ENCODE measurements at places on chromosomes 7 and 10.

- DNase-seq, result no peak
Measured at GRCh38 chr7:73437091-73437490, 3.5 kb downstream of the FZD9 start.

DNA sequence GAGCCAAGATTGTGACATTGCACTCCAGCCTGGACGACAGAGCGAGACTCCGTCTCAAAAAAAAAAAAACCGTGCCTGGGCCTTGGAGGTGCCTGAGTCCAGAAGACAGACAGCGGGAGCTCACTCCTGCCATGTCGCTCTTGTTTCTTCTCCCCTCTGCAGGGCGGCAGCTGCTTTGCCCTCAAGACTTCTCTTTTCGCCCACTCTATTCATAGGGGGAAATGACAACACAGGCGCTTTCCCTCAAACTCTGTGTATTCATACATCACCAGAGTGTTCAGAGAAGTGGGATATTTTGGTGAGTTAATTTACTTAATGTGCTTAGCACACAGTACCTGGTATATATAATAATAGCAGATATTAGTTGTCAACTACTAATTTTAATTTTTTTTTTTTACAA, 44.5 kb downstream of the FOXK1 start:
- no peak for DNase-seq

DNA sequence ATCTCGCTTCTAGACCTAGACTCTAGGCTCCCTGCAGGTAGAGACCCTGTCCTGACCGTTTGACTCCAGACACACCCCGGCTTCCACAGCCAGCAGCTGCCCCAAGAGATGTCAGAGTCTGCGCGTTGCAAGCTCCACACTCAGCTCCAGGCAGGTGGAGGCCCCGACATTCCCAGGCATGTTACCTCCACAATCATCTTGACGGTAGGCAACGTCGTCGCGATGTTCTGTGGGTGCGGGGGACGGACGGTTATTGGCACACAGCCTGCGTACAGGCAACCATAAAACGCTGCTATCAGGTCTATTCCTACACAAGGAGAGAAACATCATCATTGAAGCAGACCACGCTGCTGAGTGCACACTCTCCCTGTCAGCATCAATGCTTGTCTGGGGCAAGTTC, 213.2 kb downstream of the ZMYND11 start:
- DNase-seq, result no peak

DNA sequence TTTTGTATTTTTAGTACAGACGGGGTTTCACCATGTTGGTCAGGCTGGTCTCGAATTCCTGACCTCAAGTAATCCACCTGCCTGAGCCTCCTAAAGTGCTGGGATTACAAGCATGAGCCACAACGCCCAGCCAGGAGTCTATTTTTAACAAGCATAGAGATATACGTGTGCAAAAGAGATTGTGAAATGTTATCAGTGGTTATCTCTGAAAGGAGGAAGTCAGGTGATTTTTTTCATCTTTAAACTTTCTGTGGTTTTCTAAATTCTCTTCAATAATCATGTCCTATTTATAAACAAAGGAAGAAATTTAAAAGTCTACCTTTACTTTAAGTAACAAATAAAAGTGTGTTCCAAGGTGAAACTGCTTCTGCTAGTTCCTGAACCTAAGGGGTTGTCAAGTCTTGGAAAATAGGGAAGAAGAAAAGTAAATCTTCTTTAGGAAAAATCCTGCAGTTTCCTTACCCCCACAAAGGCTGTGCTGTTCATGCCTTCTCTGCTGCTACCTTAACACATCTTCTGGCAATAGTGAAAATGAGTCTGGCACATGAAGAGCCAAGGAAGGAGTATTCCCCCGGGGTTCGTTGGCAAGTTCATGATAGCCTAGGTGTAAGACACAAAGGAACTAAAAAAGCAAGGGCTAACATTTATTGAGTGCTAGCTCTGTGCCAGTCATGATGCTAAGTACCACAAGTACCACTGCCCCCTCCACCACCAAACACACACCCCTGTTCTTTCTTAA, 51.1 kb downstream of the CYP26A1 start:
- no peak for DNase-seq

DNA sequence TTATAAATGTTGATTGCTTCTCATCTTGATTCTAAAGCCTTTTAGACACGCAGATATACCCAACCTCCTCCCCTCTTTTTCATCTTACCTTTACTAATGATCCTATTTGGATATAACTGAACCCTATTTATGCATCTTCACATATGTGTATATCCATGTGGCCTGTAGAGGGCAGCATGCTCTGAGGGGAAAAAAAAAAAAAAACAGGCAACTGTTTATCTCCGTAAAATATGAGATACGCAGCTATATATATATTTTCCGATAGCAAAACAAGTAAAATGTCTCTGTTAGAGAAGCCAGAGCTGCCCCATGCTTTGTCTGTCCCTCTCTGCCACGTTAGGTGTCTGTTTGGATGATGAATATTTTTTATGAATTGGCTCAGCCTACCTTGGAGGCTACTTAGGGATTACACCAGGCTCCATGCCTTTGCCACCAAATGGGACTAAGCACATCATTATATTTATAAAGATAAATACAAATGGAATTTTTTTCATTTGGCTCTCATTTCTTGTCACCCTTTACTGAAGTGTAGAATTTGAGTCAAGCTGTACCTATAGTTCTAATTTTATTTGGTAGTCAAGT, 174.8 kb upstream of the FZD1 start:
- peak; percentile 11 for DNase-seq

DNA sequence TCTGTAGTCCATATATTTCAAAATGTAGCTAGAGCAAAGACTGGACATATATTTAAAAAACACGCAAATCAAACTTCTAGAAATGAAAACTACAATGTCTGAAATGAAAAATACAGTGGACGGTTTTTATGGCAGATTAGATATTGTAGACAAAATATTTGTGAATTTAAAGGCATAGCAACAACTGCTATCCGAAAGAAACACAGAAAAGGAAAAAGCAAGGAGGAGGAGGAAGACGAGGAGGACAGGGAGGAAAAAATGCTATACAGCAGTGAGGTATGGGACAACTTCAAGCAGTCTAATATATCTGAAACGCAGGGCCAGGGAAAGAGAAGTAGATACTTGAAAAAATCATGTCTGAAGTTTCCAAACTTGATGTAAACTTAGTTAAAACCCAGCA, 13.3 kb downstream of the WASL start:
- DNase-seq, result no peak

- no peak for DNase-seq
Measured at GRCh38 chr7:86013662-86014061, 630.0 kb upstream of the GRM3 start.

DNA sequence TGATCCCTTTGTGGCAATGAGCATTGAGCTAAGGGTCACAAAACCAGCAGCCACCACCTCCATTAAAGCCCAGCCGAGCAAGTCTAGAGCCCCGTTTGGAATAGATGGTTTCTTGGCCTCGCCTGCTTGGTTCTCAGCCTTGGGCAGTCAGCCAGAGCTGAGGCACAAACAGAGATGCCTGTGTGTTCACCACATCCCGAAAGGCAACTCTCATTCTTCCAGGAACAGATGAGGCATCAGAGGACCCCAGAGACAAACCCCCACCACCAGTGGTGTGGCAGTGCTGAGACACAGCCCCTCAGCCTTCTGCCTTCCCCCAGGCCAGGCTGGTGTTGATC, 203.3 kb upstream of the ZMIZ1 start:
- DNase-seq, result no peak

DNA sequence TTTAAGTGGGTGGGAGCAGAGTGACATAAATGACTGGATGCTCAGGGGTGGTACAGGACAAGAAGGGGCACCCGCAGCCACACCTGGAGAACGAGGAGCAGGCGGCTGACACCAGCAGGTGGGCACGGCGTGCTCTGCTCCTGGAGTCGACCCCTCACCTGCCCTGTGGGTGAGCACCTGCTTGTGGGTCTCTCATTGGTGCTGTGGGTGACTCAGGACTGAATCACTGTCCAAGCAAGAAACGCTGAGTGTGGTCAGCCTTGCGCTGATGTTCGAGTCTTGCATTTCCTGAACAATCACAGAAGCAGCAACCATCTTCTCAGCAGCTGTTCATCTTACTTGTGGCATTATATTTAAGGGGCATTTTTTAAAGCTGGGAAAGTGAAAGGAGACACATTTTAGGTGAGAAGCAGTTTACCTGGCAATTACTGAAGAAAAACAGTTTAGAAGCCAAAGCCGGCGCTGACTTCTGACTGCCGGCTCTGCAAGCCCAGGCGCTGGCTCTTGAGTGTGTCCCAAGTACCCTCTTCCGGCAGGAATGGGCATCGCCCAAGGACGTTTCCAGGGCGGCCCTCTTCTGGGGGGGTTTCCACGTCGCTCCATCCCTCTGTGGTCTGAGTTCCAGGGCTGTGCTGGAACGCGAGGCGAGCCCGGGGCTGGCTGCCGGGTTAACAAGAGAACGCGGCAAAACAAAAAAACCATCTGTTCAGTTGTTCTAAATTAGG, 145.2 kb upstream of the PFKP start:
- DNase-seq, result no peak

DNA sequence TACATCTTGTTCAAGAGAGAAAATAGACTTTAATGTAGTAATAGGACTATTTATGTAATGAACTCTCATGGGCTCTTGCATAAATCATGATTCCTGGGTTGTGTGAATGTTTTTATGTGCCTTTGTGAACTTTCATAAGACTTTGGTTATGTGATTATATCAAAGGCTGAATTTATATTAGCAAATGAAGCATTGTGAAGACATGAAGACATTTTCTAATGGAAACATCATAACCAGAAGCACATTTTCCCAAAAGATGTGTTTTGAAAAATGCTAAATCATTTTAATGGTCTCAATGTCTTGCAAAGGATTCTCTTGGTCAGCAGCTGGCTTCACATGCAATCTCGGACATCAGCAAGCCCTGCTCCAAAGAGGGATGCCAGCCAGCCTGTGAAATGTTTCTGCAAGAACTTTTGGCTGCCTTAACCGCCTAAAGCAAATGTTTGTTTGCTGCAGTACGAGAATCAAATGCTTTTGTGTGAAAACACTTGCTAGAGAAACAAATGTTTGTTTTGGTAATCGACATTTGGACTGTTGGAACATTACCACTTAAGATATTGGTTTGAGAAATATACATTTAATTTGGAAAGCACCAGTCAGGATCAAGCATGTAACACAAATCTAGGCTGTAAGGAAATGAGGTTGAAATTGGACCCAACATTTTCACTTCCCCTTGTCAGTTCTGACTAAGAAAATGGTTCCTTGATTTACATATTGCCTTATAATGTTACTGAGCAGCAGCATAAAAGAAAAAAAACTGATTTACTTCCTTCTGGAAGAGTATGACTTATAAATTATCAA, 102.1 kb downstream of the RTKN2 start:
- DNase-seq, result no peak

DNA sequence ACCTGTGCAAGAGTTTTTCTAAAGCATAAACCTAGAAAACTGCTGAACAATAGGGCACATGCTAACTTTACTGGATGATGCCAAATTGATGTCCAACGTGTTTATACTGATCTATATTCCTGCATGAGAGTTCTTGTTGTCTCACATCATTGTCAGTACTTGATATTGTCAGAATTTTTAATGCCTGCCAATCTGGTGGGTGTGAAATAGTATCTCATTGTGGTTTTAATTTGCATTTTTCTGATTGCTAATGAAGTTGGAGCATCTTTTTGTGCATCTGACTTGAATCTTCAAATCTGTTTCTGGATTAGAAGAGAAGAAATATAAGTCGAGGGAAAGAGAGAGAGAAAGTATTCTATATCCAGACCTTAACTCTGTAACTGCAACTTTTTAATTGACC, 309.8 kb upstream of the KIAA1217 start:
- no peak for DNase-seq

GRCh38 chr10:76205361-76205760, 773.9 kb downstream of the LRMDA start:
- no peak for DNase-seq

GRCh38 chr7:134548877-134549276, at the start of gene AKR1B15:
TSS of gene AKR1B15 (plus strand) at chr7:134549110. CDS start at chr7:134564620, 15,510 bp downstream.
- DNase-seq, result peak; percentile 35

- no peak for DNase-seq
Measured at GRCh38 chr7:110633313-110633712, 457.6 kb upstream of the LRRN3 start.

DNA sequence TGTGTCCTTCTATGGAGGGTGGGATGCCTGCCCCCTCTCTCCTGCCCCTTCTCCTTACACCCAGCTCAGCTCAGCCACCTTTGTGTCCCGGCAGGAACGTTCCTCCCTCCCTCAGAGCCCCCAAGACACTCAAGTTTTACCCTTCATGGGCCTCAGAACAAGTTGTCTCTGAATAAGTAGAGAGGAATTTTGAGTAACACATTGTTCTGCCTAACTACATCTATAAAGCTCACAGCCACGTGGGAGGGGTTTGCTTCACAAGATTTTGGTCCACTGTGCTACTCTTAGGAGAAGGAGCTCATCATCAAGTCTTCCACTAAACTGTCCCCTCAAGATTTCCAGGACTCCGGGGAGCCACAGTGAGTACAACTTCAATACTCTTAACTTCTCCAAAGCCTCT, 51.6 kb upstream of the ZNF32 start:
- DNase-seq, result no peak

DNA sequence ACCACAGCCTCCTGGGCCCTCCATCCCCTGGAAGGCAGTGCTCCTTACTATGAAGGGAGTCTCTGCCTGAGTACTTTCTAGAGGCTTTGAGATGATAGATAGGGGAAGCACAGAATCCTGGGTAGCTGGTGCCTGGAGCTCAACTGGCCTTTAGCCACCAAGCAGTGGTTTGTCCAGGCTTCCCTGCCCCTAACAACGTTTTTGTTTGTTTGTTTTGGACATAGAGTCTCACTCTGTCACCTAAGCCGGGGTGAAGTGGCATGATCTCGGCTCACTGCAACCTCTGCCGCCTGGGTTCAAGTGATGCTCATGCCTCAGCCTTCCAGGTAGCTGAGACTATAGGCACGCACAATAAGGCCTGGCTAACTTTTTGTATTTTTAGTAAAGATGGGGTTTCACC, 289.4 kb downstream of the PLXNA4 start:
- DNase-seq, result no peak

DNA sequence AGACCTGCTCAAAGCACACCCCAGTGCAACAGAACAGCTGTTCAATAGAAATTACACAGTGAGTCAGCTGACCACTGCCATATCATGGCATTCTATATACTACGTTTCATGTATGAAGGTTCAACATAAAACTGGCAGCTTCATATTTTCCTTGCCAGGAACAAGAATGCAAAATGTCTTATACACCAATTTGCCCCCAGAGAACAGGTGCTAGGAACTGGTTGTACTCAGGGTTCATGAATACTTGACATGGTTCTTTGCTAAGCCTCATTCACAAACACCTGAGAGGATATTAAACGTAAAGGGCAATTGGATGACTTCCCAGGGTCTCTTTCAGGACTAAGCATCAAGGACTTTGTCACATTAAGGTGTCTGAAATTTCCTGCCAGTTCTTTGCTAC, 6.9 kb downstream of the MYOF start:
- no peak for DNase-seq

DNA sequence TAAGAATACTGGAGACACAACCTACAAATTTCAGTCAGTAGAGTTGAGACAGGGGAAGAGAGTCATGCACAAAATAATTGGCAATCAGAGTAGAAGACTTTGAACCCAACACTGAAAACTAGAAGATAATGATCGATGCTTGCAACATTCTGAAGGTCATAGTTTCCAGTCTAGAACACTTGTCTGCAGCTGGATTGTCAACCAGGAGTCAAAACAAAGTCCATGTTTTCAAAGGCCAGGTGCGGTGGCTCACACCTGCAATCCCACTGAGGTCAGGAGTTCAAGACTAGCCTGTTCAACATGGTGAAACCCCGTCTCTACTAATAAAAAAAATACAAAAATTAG, 26.8 kb upstream of the SMURF1 start:
- no peak for DNase-seq

- no peak for DNase-seq
Measured at GRCh38 chr10:98019784-98020183, 10.6 kb downstream of the CRTAC1 start.
